ENCODE measurements at places on chromosomes 1 and 21. TPM values are rescaled to one million over a fixed set of nuclear protein-coding genes. Genes with fewer than 3 reads are reported as not detected.

DNA sequence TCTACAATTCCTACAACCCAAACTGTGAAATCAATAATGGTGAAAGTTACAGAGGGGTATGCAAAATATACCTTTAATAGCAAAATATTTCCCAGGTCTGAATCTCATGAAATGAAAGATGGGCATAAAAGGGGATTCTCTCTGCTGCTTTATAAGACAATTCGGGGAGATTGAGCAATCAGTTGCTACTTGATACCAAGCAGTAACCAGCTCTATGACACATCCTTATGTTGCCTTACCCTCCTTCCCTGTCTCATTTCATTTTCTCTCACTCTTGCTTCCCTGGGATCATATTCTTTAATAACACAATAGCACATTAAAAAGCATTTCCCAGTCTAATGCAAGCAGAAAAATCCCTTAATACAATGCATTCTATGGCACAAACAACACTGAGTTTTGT lies 29.0 kb downstream of the ZSWIM5 start:
- no peak for DNase-seq

GRCh38 chr1:40394491-40395172 lies 21.1 kb downstream of the SMAP2 start:
- peak; percentile 28 for DNase-seq

DNA sequence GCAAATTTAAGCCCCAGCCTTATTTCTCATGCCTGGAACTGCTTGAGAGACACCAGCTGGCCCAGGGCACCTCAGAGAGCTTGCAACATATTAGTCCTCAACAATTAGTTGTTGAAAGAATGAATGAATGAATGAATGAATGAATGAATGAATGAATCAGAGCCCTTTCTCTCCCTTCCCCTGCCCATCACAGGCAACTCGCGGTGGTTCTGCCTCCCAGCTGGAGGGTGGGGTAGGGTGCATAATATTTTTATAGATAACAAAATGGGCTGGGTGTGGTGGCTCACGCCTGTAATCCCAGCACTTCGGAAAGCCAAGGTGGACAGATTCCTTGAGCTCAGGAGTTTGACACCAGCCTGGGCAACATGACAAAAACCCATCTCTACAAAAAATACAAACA lies 110.1 kb downstream of the CCDC185 start:
- DNase-seq: no peak

DNA sequence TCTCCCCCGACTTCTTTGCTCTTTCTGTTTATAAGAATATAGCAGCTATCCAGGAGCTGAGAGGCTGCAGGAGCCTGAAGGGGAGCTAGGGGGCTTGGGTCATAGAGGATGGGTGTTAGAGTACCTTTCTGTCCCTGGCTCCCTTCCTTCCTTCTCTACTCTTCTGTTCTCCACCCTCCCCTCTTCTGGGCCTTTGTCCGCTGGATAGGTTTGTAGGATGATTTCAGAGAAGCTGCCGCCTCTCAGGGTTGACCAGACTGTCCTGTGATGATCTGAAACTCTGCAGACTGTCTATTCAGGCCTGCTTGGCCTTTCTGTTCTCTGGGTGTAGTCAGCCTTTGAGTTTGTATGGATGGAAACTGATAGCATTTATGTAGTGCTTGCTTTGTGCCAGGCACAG lies 26.3 kb downstream of the PPFIA4 start:
- DNase-seq: no peak

GRCh38 chr1:150555971-150556865 lies 7.0 kb downstream of the ADAMTSL4 start:
- no peak for DNase-seq

DNA sequence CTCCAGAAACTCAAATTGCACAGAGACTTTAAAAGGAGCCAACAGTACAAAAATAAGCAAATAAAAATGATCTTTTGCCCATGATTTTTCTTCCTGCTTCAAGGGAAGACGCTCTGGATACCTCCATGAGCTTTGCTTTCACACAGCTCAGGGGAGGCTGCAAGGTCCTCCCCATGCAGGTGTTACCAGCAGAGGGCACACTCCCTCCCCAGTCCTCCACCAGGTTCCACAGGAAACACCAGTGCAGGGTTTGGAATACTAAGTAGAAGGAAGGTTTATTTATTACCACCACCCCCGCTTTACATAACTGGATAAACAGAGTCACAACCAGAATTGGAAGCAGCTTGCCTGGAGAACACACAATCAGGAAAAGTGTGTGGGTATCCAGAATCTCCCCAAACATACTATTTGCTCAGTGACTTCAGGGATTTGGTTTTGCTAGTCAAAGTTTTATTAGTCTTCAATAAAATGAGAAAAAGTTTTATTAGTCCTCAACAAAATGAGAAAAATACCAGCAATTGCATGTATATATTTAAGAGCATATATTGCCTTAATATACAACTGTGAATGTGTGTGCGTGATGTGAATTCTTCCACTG lies 37.3 kb downstream of the HSD3B1 start:
- peak; percentile 28 for DNase-seq

Gene HSD11B1
- total RNA-seq: not detected

- no peak for DNase-seq
Measured at GRCh38 chr1:17024721-17025120, 13.0 kb upstream of the ATP13A2 start.

Gene OR1C1
- total RNA-seq: not detected

DNA sequence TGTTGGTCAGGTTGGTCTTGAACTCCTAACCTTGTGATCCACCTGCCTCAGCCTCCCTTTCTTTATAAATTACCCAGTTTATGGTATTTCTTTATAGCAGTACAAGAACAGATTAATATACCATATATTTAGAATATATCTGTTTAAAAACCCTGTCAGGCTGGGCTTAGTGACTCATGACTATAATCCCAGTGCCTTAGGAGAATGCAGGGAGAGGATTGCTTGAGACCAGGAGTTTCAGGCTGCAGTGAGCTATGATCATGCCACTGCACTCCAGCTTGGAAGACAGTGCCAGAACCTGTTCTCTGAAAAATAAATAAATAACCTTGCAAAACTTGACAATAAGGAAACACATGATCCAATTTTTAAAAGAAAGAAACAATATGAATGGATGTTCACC lies 43.9 kb downstream of the ZNF684 start:
- DNase-seq: no peak

Gene IL20
- total RNA-seq: not detected

Gene OR2M3
- not detected for total RNA-seq
